ENCODE measurements at places on chromosomes 2 and 18.
A peak's percentile ranks its signal among the peaks of the same experiment; 100 is the strongest.

- no peak for DNase-seq
Measured at GRCh38 chr2:16506366-16506765, 159.3 kb downstream of the CYRIA start.

GRCh38 chr2:12931186-12931844 is 214.6 kb downstream of the TRIB2 start:
- DNase-seq, result peak; percentile 35

DNA sequence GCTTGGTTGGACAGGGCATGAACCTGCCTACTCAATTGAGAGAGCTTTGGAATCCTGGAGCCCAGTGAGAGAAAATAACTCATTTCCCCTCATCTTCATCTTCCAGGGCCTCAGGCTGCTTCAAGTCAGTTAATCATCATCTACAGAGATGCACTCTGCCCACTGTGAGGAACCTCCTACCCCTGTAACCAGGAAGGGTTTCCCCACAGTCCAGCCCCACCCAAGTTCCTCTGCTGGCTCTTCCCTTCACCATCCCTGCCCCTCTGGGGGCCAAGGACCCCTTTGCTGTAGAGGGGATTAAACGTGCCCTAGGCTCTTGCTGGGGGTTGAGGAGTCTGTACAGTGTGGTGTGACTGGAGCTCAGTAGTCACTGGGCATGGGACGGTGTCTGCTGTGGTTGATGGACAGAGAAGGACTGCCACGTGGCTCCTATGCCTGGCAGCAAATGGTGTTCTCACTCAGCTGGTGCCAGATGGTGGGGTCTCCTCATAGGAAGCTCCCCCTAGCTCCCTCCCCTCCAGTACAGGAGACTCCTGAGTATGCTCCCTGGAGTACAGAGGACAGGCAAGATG is 29.5 kb upstream of the LGALSL start:
- no peak for DNase-seq

DNA sequence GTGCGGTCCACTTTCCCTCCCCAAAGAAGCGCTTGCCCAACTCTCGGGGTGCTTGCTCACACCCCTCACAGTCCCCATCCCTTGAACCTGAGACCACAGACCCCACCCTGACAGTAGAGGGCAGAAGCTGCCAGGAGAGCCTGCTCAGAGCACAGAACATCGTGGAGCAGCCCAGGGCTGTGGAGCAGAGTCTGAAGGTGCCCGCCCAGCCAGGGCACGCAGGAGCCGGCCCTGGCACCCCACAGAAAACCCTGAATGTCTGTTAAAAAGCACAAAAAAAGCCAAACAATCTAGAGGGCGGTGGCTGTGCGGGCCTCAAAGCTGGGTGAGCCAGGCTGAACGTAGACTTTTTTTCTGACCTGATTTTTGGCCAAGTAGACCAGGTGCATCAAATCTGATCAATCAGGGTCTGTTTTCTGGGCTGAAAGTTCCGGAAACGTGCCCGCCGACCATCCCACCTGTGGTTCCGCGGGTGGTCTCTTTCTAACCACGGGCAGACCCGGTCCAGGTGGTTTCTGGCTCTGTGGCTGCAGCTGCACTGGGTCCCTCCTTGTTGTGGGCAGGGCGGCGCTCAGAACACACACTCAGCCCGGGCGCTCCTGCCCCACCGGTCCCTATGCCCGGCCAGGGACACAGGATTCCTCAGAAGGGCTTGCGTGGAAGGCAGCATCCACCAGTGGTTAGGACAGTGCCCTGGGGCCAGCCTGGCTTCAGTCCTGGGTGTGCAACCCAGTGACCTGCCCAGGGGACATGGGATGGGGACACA is 66.3 kb downstream of the SLC66A2 start:
- no peak for DNase-seq

DNA sequence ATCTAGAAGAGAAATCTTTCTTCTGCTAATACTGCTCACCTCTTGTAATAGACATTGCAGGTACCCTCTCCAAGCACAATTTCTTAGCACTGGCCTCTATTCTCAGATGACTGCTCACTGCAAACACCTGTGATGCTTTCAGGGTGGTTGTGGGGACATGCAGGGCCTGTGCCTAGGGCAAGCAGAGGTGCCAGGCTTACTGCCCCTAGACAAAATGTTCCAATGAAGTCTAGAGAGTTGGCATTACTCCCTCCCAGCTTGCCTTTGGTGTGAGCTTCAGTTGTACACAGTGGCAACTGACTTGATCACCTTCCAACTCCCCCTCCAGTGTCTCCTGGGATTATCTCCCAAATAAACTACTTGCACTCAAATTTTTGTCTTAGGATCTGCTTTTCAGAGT is 12.9 kb upstream of the TXNDC2 start:
- DNase-seq, result no peak

- DNase-seq, result no peak
Measured at GRCh38 chr2:144460727-144461307, 59.1 kb downstream of the ZEB2 start.

GRCh38 chr18:62751341-62751821 is 36.0 kb downstream of the PHLPP1 start:
- no peak for DNase-seq

- DNase-seq, result no peak
Measured at GRCh38 chr2:45923701-45924100, 272.2 kb downstream of the PRKCE start.

DNA sequence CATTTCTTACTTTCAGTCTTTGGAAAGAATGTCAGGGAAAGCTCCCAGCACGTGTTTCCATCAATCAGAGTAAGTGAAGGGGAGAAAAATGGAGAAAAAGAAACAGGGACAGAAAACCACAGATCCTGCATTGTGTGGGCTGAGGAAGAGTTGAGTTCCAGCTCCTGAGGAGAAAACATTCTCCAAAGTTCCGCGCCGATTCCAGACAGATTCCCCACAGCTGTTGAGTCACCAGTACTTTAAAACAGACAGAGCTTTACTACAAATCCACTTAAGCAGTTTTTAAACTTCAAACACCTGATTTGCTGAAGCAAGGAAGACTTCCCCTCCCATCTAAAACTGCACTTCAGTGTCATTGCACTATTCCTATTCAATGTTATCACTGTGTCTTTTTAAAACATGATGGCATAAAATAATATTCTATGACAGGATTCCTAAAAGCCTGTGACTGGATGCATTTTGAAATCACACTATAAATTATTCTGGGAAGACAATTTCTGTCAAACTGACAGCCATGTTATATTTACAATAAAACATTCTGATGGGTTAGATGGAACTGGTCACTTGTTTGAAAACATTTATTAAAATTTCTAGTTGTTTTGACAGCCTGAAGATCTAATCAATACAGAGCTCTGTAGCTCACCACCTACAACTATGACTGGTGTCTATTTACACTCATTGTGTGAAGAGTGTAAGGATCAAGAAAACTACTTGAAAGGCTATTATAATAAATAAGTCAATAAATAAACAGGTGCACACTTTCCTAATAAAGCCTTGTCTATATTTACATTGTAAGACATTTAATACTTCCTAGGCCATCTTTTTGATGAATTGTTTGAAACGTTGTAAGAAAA is 40.9 kb downstream of the TCF4 start:
- DNase-seq, result no peak

DNA sequence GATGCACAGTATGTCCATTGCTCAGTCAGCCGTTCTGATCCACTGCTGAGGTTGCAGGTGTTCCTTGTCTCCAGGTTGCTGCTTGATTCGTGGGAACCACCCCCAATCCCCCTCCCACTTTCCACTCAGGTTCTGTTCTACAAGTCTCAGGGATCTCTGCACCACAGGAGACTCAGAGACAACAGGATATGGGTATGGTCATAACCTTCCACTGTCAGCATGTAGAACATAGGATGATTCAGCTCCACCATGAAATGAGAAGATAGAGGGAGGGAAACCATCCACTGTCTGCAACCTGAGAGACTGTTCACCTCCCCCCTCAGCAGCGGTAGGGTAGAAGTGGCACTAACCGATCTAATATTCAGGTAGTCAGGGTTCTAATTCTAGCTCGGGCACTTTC is 19.0 kb upstream of the KLF7 start:
- DNase-seq, result no peak

All from suppressor macrophage treated with lipopolysaccharide for 4 hours (primary cell).